ENCODE measurements at places on chromosomes 4 and X. TPM values are rescaled to one million over a fixed set of nuclear protein-coding genes. Genes with fewer than 3 reads are reported as not detected.
A peak's percentile ranks its signal among the peaks of the same experiment; 100 is the strongest.

SHOX gene
- total RNA-seq: not detected

USP17L28 gene
- not detected for total RNA-seq

MAGEA11 gene
- not detected for total RNA-seq

GATA1 gene
- total RNA-seq: not detected

GPRIN3 gene
- 25.5 TPM for total RNA-seq

CNGA1 gene
- not detected for total RNA-seq

GRCh38 chr4:3683077-3683743 lies 83.0 kb upstream of the ADRA2C start:
- DNase-seq: no peak
- no peaks in the 10 kb centered on the region for H3K36me3 ChIP-seq
- no peaks in the 10 kb centered on the region for H3K27me3 ChIP-seq
- no peak overlapping the region for H3K27ac ChIP-seq

- H3K4me3 ChIP-seq: no peak overlapping the region
- H3K27me3 ChIP-seq: no peaks in the 10 kb centered on the region
- no peaks in the 10 kb centered on the region for H3K4me1 ChIP-seq
- no peaks in the 10 kb centered on the region for H3K36me3 ChIP-seq
- H3K27ac ChIP-seq: no peak overlapping the region
Measured at GRCh38 chrX:141142946-141143345, 34.0 kb downstream of the LDOC1 start.

DNA sequence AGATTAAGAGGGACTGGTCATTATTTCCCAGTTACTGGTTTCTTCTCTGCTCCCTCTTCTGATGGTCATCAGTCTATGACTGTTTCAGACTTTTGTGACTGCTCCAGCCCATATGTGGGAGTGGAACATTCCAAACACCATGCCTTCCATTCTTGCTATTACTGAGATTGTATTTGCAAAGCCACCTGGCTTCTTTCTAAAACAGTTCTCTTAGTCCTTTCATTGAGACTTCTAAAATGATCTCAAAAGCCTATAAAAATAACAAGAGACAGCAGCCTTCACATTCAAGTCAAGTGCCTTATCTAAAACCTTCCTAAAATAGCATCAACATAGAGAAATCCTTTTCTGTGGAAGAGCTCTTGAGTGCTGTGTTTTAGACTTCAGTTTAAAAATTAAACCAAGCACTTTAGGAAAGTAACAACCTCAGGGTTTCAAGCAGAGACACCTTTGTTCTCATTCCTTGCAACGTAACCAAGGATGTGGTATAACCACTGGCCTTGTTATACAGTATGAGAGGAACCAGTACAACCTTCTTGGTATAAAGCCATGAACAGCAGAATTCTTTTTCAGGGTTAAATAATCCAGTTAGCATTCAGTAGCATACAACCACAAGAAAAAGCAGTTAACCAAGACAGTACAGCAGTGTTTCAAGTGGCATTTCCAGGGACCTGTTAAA lies 97.1 kb downstream of the NFKB1 start:
- no peaks in the 10 kb centered on the region for H3K27me3 ChIP-seq
- H3K36me3 ChIP-seq: peaks cover 73% of the 10 kb centered on the region
- peaks cover 72% of the 10 kb centered on the region for H3K4me1 ChIP-seq
- peak overlapping the region; percentile 52 for H3K4me3 ChIP-seq

GRCh38 chr4:73704314-73705055 lies 35.9 kb upstream of the CXCL8 start:
- no peak overlapping the region for H3K27ac ChIP-seq
- no peak for DNase-seq
- peaks cover 5% of the 10 kb centered on the region for H3K4me1 ChIP-seq
- no peaks in the 10 kb centered on the region for H3K27me3 ChIP-seq
- H3K4me3 ChIP-seq: no peak overlapping the region

DNA sequence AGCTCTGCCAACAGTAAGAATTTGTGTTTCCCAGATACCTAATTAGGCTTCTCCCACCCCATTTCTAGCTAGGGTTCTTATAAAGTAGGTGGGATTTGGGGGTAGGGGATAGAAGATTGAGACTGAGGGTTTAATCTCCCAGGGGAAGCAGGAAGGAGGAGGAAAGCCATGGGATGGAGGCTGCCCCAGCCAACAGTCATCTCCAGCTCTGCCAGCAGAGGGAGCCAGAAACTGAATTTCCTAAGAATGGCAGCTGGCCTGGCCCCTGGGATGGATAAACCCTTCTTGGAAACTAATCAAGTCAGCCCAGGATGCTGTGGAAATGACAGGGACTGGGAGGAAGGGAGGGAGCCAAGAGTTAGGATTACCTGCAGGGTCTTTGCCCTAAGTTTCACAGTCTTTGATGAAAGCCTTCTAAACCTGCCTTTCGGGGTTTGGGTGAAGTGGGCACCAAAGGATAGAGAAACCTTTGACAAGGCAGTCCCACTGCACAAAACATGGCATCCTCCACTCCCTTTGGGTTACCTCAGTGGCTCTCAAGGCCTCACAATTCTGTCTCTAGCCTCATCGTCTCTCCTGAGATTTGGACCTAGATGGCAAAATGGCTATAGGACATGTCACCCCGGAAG lies 6.7 kb upstream of the ERCC6L start:
- no peak overlapping the region for H3K27ac ChIP-seq
- no peaks in the 10 kb centered on the region for H3K36me3 ChIP-seq
- H3K4me1 ChIP-seq: no peaks in the 10 kb centered on the region
- no peak overlapping the region for H3K4me3 ChIP-seq
- peak; percentile 30 for DNase-seq

DNA sequence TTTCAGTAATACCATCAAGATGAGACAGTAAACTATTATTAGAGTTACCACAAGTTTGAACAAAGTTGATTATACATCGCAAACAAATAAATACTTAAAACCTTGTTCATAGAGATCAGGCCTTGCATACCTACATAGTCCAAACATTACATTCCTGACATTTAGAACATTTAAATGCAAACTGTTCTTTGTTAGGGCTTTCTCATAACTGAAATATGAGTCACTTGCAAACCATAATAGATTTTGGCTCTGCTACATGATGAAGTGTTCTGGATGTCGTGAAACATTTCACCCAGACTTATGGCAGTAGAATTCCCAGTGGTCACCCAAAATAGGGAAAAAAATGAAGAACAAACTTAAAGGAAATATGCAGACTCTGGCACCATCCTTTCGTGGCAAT lies 75.0 kb downstream of the FAT4 start:
- DNase-seq: no peak
- H3K4me3 ChIP-seq: no peak overlapping the region
- no peaks in the 10 kb centered on the region for H3K36me3 ChIP-seq
- no peaks in the 10 kb centered on the region for H3K27me3 ChIP-seq
- no peaks in the 10 kb centered on the region for H3K4me1 ChIP-seq
- H3K27ac ChIP-seq: no peak overlapping the region

- no peaks in the 10 kb centered on the region for H3K4me1 ChIP-seq
- no peaks in the 10 kb centered on the region for H3K36me3 ChIP-seq
- H3K4me3 ChIP-seq: no peak overlapping the region
Measured at GRCh38 chr4:82652062-82652461, 90.3 kb upstream of the TMEM150C start.

- H3K27ac ChIP-seq: no peak overlapping the region
- H3K27me3 ChIP-seq: no peaks in the 10 kb centered on the region
- no peaks in the 10 kb centered on the region for H3K36me3 ChIP-seq
- no peak overlapping the region for H3K4me3 ChIP-seq
- no peaks in the 10 kb centered on the region for H3K4me1 ChIP-seq
Measured at GRCh38 chr4:43987331-43987944, 461.2 kb downstream of the KCTD8 start.

- no peaks in the 10 kb centered on the region for H3K36me3 ChIP-seq
- no peaks in the 10 kb centered on the region for H3K27me3 ChIP-seq
- no peaks in the 10 kb centered on the region for H3K4me1 ChIP-seq
- no peak overlapping the region for H3K4me3 ChIP-seq
Measured at GRCh38 chr4:110793381-110793801, 170.5 kb upstream of the PITX2 start.

- no peak for DNase-seq
- no peaks in the 10 kb centered on the region for H3K4me1 ChIP-seq
Measured at GRCh38 chrX:3548765-3549391, 164.6 kb downstream of the PRKX start.

GRCh38 chr4:11312389-11312788 lies 116.3 kb downstream of the HS3ST1 start:
- no peak overlapping the region for H3K4me3 ChIP-seq
- no peak overlapping the region for H3K27ac ChIP-seq
- no peak for DNase-seq
- H3K36me3 ChIP-seq: no peaks in the 10 kb centered on the region
- H3K4me1 ChIP-seq: no peaks in the 10 kb centered on the region

- H3K27ac ChIP-seq: no peak overlapping the region
- DNase-seq: no peak
- H3K4me3 ChIP-seq: no peak overlapping the region
- H3K27me3 ChIP-seq: no peaks in the 10 kb centered on the region
- H3K36me3 ChIP-seq: no peaks in the 10 kb centered on the region
Measured at GRCh38 chr4:151811403-151811802, 50.6 kb upstream of the GATB start.
